Amygdala (tissue), 56 donors: ENCODE measurements at places on chromosomes 16 and 17.

DNA sequence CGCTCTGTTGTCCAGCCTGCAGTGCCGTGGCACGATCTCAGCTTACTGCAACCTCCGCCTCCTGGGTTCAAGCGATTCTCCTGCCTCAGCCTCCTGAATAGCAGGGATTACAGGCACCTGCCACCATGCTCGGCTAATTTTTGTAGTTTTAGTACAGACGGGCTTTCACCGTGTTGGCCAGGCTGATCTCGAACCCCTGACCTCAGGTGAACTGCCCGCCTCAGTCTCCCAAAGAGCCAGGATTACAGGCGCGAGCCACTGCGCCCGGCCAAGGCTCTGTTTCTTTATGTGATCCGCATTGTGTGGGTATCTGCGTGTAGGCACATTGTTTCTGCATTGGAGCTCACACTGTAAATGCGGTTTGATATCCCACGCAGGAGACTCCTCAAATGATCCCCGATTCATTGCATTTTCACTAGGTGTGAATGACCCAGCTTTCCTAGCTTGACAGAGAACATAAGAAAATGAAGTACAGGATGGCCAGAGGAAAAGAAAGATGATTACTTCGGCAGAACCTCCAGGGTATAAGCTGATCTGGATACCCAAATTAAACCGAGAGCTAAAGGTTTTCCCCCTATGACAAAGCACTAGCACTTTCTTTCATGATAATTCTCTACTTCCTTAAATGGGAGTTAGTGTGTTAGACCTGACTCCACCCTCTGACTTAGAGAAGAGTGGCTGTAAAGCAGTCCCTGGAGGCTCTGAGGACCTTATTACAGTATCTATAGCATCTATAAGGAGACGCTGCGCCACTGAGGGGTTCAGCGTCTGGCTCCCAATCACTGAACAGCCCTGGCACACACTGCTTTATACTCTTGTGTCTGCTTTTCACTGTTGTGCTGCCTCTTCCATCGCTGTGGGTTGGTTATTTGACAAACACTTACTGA is 17.3 kb downstream of the COTL1 start:
- no peak for DNase-seq

GRCh38 chr16:1034230-1035065 is 38.1 kb upstream of the SSTR5 start:
- no peak for DNase-seq

DNA sequence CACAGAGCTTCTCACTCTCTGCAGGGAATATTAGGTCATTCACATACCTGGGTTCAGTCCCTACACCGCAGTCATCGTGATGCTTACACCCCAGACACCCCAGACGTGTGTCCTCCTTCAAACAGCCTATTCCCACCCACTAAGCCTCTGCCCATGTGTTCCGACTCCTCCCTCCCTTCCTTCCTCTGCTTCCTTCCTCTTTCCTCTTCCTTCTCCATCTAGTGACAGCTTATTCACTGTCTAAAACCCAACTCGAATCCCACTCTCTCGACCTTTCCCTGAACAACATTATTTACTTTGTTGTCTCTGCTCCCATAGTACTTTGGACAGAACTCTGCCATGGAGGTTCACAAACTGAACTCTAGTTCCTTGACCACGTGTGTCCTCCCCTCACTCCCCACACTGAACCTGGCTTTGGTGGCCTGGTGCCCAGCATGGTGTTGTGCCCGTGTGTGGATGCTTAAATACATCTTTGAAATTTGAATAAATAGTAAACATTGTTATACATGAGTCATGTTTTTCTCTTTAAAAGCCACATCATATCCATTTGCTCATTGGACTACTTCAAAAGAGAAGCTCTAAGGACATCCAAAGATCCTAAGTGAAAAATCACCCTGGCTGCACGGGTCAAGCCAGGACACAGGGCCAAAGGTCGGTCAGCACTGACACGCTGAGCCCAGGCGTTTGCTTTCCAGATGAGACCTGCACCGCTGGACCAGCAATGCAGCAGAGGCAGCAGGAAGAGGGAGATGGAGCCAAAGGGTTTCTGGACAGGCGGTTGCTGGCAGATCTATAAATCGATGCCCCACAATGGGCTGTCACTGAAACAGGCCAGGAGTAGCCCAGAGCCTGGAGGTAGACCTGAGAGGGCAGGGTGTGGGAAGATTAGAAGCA is 14.1 kb upstream of the G6PC1 start:
- DNase-seq, result no peak

DNA sequence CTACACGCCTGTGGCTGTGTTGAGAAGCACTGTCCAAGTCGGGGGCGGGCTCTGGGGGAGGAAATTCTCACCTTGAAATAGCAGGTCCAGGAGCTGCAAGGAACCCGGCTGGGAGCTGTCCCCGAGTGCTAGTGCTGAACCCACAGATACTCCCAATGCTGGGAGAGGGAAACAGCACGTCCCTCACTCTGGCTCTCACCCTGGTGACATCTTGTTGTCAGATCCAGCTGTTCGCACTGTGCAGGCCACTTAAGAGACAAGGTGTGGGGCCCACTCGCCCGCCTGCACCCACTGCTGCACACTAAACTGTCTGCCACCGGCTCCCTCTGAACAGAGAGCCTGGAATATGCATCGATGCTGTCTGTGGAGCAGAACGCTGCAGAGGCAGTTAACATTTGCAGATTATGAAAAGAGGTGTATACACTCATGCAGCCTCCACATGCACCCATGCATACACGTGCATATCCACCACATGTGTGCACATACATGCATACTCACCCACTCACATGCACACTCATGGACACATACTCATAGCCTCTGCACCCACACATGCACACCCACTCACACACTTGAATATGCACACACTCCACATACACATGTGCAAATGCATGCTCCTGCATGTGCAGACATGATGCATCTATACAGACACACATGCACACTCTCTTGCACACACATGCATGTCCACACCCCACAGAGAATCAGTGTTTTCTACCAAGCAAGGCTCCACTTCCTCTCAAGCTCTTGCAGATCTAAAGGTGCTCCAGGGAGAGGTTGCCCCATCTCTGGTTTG is 42.0 kb downstream of the MGAT5B start:
- DNase-seq, result peak; percentile 12

GRCh38 chr17:72723711-72724110 is 368.8 kb downstream of the SLC39A11 start:
- DNase-seq, result no peak

GRCh38 chr17:79691931-79692330 is 38.8 kb upstream of the ENPP7 start:
- peak; percentile 13 for DNase-seq

DNA sequence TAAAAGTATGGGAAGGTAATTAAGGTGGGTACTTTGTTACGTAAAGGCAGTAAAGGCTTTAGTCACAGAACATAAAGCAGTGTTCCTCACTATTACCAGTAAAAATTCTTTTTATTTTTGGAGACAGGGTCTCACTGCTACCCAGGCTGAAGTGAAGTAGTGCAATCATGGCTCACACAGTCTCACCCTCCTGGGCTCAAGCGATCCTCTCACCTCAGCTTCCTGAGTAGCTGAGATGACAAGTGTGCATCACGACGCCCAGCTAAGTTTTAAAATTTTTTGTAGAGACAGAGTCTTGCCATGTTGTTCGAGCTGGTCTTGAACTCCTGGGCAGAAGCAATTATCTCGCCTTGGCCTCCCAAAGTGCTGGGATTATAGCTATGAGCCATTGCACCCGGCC is 80.5 kb downstream of the CREBBP start:
- DNase-seq, result no peak

GRCh38 chr16:78684655-78685375 is 585.4 kb downstream of the WWOX start:
- no peak for DNase-seq

DNA sequence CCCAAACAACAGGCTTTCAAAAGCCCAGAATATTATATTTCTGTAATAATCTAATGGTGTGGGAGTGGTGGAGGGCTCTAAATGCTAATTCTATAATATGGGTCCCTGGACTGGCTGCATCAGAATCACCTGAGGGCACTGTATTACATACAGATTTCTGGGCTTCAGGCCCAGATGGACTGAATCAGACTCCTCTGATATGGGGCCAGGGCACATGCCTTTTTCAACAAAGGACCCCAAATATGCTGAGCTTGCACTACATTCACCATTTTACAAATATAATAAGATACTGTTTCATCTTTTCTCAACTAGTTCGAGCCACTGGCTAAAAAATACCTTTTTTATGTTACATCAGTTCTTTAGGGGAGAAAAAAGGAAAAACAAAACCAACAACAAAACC is 309.7 kb downstream of the MAP2K6 start:
- DNase-seq, result no peak

GRCh38 chr17:80759377-80759673 is 214.7 kb downstream of the RPTOR start:
- DNase-seq, result no peak

- no peak for DNase-seq
These were observed 15.2 kb downstream of the UBE2O start for GRCh38 chr17:76437467-76438402.

GRCh38 chr17:61002316-61002736 is 324.7 kb downstream of the BCAS3 start:
- DNase-seq, result no peak

GRCh38 chr17:9436630-9437029 is 139.0 kb downstream of the STX8 start:
- no peak for DNase-seq

DNA sequence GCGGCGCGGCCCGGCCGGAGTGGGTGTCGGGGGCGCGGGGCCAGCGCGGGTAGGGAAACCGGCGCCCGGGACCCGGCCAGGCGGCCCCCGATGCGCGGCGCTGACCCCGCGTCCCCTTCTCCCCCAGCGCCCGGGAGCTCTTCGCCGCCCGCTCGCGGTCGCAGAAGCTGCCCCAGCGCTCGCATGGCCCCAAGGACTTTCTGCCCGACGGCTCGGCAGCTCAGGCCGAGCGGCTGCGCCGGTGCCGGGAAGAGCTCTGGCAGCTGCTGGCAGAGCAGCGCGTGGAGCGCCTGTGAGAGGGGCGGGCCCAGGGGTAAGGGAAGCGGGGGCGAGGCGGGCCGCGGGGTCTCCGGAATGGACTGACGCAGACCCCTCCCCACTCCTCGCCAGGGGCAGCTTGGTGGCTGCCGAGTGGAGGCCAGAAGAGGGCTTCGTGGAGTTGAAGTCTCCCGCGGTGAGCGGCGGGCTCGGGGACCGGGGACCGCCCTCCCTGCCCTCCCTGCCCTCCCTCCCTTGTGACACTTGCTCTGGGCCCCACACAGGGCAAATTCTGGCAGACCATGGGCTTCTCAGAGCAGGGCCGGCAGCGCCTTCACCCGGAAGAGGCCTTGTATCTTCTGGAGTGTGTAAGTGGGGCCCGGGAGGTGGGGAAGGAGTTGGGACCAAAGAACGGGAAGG is 430 bp downstream of the TSEN54 start:
- no peak for DNase-seq

GRCh38 chr17:31738488-31738887 is 120.6 kb downstream of the COPRS start:
- no peak for DNase-seq

DNA sequence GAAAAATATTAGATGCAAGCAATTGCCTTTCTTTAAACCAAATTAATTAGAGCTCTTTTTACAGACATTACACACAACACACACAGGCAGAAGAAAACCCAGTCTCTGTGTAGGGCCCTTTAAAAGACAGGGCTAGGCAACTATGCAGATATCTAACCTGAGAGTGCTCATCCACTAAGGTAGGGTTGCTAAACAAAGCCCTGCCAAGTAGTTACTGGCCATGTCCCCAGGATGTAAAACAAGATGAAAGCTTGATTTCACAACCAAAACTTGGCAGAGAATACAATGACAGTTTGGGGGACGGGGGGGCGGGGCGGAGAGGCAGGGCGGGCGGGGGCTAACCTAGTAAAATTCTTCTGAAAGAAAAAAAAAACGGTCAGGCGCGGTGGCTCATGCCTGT is 669.0 kb upstream of the CA10 start:
- no peak for DNase-seq

GRCh38 chr16:5756969-5757368 is 659.4 kb upstream of the EEF2KMT start:
- no peak for DNase-seq
